ENCODE measurements at places on chromosomes 5 and 9. TPM values are rescaled to one million over a fixed set of nuclear protein-coding genes. Genes with fewer than 3 reads are reported as not detected.

DNA sequence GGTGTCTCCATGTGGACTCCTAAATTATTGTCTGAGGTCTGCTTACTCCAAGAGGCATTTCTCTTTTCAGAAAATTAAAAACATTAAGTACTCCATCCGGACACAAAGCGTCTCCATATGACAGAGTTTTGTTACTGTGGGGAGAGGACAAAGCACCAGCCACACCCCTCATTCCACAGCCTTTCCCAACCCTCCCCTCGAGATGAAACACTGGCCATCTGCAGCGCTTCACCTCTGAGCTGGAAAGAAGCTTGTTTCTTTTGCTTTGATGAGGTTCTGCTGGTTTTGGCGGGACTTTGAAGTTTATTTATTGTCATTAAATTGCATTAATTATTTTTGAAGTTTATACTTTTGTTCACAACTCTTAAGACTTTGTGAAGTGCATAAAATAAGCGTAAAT is 27.6 kb upstream of the NKD2 start:
- peak; percentile 50 for DNase-seq

- DNase-seq: no peak
Observed at GRCh38 chr5:54324651-54325271, 14.4 kb upstream of the ARL15 start.

GABRA6 gene
- not detected for total RNA-seq

IFNA13 gene
- not detected for total RNA-seq

DNA sequence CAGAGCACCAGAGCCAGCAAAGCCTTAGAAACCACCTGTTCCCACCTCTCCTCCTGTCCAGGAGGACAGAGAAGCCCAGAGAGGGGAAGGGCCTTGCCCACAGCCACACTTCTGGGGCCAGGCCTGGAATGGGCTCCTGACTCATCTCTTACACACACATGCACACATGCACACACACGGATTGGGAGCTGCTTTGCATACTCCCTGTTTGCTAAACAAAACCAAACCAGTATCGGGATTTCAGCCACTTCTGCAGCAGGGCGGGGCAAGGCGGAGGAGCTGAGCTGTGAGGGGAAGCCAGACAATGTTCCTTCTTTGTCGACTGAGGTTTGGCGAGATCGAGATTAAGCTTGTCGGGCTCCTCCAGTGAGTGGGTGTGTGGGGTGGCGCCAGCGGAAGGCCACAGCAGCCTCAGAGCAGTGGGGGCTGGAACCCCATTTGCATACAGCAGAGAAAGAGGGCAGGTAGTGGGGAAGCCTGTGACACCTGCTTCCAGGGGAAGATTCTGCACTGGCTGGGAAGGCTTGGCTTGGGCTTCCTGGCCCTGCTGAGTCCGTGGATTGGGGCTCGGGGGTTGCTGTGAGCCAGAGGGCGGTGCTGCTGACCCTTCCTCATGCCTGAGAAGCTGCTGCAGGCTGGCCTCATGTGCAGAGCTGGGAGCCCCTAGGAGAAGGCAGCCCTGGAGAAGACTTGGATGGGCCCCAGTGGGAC is 16.1 kb downstream of the GFI1B start:
- DNase-seq: no peak

GRCh38 chr5:35869685-35870277 is 13.1 kb downstream of the IL7R start:
- DNase-seq: no peak

- DNase-seq: peak; percentile 83
Observed at GRCh38 chr9:98315551-98316060, 60.2 kb upstream of the TBC1D2 start.

DNA sequence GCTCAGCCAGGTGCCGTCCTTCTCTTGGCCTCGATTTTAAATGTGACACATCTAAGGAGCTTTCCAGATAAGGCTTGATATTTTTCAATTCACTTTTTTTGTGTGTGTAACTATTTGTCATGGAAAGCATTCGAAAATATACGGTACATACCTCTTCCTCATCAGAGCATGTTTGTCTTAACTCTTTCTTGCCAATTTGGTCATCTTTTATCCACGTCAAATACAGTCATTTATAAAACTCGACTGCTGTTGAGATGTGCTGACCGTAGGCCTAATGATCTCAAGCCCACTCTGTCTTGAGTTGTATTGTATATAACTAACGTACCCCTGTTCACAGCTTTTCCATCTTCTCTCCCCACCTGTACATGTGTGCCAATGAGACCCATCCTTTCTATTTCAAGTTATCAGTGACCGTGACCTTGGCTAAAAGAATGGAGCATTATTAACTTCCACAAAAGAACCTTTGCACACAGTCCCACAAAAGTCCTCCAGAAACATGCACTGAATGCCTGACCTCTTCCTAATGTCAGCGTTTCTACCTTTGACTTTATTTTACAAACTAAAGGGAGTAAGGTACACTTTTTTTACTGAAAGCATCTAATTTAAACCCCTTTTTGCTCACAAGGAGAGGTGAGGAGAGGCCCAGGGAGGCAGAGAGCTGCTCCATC is 61.6 kb downstream of the IPPK start:
- DNase-seq: no peak

GRCh38 chr9:88421348-88421747 is 33.1 kb downstream of the SPIN1 start:
- no peak for DNase-seq

GRCh38 chr5:150700246-150700593 is 642 bp downstream of the RBM22 start:
- DNase-seq: no peak

GRCh38 chr9:117526674-117527073 is 111.8 kb upstream of the ASTN2 start:
- no peak for DNase-seq

DNA sequence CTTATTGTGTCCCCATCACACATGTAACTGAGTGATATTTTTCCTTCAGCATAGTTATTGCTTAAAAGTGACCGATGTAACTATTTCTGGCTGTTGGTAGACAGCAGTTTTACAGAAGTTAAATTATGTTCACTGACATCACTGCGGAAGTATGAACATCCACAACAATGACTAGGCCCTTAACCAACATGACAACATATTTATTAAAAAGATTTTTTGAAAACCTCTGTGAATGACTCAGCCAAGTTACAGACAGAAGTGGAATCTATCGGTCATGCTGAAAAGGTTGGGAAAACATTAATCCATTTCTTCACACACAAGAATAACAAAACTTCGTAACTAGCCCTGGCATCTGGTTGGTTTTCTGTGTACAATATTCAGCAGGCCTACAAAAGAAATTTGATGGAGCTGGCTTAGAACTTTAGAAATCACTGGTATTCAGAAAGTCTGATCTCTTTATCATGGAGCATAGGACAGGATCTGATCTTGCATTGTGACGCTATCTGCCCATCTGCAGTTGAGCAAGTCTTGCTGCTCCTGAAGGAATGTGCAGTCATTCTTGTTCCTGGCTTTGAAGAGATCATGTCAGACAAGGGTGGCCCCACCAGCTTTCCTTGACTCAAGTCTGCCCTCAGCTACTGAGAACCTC is 6.5 kb downstream of the GLIS3 start:
- no peak for DNase-seq

- DNase-seq: no peak
Observed at GRCh38 chr5:40746703-40747102, 9.1 kb downstream of the TTC33 start.

FBP2 gene
- total RNA-seq: 4.6 TPM

GRCh38 chr5:1005904-1006655 is 2.5 kb upstream of the NKD2 start:
- peak; percentile 12 for DNase-seq

GRCh38 chr9:2255128-2255527 is 240.0 kb downstream of the SMARCA2 start:
- no peak for DNase-seq

- no peak for DNase-seq
Observed at GRCh38 chr9:8652255-8652654, 852.7 kb upstream of the DMAC1 start.

DNA sequence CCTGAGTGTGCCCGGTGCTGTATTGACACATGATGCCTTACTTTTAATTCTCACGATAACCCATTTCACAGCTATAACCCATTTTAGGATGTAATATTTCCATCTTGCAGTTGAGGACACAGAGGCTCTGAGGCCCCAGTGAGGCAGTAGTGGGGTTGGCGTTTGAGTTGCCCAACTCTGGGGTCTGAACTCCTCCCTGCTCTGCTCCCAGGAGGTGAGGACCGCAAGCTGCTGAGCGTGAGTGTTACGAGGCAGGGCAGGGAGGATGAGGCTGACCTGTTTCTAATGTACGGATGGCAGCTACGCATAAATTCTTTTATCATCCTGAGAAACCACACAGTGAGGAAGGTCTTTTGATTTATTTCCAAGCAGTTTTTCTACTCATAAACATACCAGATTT is 11.4 kb downstream of the LRRC8A start:
- DNase-seq: no peak

GRCh38 chr9:130294664-130295063 is 29.1 kb downstream of the HMCN2 start:
- DNase-seq: no peak

GRCh38 chr5:15283076-15283475 is 216.9 kb upstream of the FBXL7 start:
- no peak for DNase-seq

DNA sequence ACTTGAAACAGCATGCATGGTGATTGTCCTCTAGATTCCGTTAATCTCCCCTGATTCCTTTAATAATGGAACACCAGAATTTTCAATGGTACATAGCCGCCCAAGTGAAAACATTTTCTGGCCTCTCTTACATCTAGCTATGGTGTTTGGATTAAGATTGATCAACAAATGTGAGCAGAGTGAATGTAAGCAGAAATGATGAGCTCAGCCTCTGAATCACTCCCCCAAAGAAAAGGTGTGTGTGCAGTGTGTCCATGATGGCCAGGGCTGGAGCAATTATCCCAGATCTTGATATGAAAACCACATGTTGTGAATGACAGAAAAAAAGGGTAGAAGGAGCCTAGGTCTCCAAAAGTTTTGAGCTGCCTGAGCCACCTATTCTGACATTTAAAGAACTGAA is 55.3 kb downstream of the OR2K2 start:
- no peak for DNase-seq

DNA sequence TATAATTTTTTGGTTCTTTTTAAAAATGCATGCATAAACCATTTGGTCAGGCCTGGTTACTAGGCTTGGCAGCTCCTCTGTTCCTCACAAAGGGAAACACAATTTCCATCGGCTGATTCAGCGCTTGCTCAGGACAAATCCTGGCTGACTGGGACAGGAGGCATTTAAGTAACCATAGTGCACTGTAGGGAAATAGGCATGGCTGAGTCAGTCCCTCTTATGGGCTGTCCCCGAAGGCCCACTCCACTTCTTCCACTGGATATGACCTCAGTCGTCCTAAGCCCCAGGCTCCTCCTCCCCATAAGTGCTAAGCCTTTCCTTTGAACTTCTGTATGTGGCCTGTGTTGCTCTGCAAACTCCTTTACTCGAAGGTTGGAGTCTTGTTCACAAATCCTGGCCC is 71.2 kb upstream of the GLIS3 start:
- no peak for DNase-seq

DNA sequence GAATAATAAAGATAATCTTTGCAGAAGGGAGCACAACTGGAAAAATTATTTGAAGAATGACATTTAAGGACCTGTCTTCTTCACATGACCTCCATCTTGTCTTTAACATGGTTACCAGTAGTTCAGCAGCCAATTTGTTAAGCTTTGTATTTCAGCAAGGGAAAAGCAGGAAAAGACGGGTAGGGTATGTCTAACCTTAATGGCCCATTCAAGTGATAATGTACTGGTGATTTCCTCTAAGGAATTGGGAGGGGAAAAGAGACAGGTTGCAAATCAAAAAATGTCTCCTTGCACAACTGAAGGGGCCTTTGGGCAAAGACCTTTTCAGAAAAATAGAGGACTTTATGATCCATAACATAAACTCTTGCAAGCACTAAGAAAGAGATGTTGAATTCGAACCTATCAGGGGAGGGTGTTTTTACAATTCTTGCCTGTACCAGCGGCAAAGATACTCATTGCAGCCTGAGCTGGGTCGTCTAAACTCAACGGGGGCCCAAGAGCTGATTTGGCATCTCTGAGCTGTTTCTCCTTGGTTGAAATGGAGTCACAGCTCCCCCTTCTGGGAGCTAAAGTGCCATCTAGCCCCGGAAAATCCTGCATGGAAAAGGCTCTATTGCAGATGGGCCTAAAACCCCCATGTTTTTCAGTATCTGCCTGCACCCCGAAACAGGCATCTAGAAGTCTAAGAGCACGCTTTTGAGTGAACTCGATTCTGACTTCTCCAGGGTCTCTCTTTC is 3.8 kb downstream of the BRINP1 start:
- DNase-seq: peak; percentile 28

- DNase-seq: no peak
Observed at GRCh38 chr5:151808451-151809169, 36.9 kb downstream of the G3BP1 start.

- no peak for DNase-seq
Observed at GRCh38 chr9:97502222-97502983, 937 bp downstream of the TMOD1 start.

DNA sequence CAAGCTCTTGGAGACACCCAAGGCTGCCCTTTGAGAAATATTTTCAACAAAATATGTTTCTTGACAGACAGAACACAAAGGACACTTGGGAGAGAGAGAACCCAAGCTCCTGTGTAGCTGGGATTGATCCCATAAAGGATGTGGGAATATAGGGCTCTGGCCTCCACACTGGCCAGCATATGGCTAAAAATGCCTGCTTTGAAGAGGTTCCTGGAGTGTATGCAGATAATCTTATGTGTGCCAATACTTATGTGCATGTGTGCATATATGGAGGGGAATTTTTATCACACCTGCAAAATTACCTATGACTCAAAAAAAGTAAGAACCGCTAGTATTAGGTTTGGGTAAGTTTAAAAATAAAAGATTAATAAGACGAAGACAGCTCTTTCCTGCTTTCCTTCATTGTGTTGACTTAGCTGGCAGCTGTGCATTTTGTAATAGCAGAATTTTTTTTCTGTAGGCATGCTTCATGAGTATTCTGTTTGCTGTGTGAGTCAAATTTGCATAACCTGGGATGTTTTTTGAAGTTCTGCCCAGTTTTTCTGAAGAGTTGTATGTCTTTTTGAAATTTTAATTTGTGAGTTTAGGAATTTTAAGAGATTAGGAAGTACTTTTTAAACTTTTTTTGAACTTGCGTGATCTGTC is 42.6 kb downstream of the HACD4 start:
- DNase-seq: no peak

DNA sequence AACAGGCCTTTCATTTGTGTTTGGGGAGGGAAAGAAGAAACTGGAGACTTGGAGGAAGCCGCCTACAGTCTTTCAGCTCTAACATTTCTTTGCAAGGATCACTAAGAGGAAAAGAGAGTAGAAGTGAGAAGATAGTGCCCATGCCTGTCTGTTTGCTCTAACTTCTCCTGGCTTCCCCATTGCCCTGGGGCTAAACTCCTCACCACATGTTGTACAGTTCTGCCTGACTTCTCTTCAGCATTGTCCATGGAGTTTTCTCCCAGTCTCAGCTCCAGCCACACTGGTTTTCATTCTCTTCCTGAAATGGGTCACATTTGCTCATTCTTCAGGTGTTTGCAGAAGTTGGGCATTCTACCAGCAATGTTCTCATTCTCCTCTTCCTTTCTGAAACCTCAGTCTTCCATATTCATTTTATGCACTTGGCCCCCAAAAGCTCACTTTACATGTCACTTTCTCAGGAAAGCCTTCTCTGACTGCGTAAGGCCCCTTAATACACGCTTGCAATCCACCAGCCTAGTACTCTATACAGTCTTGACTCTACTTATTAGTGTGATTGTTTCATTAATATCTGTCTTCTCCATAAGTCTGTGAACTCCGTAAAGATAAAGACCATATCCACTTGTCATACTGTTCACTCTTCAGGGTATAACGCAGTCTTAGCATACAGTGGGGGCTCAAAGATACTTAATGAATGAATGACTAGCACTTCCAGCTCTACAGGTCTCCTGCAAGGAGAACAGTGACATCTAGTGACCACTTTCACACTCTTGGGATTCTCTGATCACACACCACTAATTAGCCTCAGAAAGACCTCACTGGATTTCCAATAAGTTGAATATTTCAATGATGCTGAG is 40.2 kb upstream of the TRIM32 start:
- no peak for DNase-seq

PCDH12 gene
- total RNA-seq: 7.3 TPM
